Stimulated activated CD4-positive, alpha-beta T cell treated with anti-CD3 and anti-CD28 coated beads, Interleukin-2, amount 100 ng/mL, for 48 hours (primary cell): ENCODE measurements at places on chromosomes 7 and 10.

- DNase-seq = no peak
These were observed 192.1 kb upstream of the KLF14 start for GRCh38 chr7:130926001-130926691.

DNA sequence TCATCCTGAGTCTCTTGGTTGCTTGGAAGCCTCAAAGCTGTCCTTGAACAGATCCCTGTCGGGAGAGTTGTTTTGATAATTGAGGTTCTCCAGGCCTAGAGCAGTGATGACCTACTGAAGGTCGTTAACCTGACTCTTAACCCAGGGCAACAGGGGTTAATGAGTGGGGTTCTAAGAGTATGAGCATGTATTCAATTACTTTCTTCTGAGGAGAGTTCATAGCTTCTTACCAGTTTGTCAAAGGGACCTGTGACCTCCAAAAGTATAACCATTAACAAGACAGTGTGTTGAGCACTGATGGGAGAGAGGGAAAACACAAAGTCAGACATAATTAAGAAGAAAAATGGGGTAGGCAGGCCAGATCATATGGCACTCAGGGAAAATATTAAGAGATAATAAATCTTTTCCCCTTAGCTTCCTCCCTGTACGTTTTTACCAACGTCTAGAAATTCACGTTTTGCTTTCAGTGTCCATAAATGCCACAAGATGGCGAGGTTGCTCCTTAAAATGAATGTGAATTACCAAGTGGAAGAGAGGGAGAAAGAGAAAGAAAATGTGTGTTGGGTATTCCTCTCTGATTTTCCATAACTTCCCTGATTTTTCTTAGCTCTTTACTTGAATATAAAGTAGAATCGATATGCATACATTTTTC, 97.6 kb downstream of the SUGCT start:
- DNase-seq = no peak

- DNase-seq = no peak
These were observed 34.6 kb downstream of the PHTF2 start for GRCh38 chr7:77833136-77833535.

- DNase-seq = peak; percentile 91
These were observed 16.9 kb upstream of the ZFAND2A start for GRCh38 chr7:1176891-1177373.

- DNase-seq = no peak
These were observed 223.1 kb downstream of the FGFR2 start for GRCh38 chr10:121375172-121375571.

GRCh38 chr7:21338728-21339164, 89.1 kb upstream of the SP4 start:
- DNase-seq = peak; percentile 29

DNA sequence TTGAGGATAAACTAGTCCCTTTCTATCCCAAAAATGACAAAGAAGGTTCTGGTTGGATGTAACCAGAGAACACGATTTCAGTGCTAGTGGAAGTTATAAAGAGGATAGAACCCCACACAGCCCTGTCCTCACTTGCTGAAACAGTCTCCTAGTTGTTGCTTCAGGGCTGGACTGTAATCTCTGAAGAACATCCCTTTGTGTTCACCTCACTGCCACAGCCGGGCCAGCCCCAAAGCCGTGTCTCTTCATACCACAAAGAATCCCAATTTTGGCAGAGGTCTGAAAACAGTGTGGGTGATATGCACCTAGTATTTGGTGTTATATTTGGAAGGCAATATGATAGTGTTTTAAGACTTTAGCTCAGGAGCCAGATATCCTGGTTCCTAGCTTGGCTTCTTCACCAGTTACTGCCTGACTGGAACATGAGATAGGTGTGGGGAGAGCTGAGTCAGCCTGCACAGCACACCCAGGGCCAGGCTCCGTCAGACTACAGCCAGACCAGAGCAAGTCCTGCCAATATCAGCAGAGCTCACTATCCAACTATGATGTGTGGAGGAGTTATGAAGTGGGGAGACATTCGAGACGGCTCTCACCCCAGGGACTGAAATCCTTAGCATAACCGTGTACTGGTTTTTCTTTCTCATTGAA, 21.2 kb downstream of the CYP3A4 start:
- no peak for DNase-seq

DNA sequence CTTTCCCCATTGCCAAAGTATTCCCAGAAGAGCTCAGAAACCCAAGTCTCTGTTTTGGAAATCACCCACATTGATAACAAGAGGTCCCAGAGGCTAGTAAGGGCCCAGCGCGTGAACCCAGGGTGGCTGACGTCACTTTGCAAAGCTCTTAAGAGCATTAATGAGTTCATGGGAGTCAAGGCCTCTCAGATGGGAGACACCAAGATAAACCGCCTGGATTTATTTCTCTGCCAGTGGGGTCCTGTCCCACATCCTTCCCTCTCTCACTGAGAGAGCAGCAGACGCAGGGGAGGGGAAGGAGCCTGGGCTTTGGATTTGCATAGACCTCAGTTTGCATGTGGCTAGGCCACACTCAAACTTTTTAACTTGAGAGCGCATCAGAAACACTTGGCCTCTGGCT, 184.8 kb upstream of the PDE1C start:
- no peak for DNase-seq

- no peak for DNase-seq
These were observed 71.5 kb upstream of the LRRC17 start for GRCh38 chr7:102841290-102841689.

DNA sequence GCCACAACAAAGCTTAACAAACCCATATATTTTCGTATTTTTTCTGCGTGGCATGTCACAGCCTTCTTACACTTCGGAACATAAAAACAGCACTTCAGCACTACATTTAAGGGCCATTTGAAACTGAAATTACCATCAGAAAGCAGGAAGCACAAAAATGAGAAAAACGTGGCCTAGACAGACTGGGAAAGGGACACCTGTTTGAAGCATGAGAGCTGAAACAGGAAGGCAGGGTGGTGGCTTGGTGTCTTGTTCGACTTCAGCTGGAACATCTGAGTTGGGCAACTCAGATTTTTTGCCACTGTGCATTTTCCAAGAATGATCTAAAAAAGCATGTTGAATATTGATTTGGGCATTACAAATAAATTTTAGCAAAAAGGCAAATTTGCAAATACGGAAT, 243.2 kb downstream of the ELMO1 start:
- DNase-seq = no peak

DNA sequence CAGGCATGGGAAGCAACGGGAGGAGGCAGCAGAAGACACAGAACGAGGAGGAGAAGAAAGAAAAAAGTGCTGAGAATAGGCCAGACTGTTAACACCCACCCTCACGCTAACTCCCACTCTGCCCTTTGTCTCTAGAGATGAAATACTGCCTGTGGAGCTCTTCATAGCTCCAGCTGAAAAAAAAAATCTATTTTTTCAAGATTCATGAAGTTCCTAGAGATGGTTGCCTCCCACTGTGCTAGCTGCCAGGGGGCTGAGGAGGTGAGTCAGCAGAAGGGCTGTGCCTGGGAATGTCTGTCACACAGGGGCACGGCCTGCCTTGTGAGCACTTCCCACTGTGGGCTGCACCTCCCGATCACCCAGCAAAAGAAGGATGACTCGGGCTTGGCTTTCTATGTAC, 144.5 kb downstream of the RNF216 start:
- DNase-seq = no peak

DNA sequence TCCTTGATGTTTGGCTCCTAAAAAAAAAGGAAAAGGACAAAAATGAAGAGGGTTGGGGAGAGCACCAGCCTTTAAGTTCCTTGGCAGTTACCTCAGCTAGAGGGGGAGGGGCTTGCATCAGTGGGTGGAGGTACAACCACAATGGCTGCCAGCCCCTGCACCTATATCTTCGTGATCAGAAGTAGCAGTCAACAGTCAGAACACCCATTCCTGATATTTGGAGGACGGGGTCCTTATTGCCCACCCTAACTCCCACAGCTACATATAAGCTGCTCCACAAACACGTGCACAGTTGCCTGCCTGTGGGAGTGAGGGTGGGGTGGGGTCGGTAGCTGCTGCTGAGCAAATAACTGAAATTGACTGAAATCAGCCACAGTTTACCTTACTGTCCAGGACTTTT, 26.2 kb downstream of the C1GALT1 start:
- no peak for DNase-seq

DNA sequence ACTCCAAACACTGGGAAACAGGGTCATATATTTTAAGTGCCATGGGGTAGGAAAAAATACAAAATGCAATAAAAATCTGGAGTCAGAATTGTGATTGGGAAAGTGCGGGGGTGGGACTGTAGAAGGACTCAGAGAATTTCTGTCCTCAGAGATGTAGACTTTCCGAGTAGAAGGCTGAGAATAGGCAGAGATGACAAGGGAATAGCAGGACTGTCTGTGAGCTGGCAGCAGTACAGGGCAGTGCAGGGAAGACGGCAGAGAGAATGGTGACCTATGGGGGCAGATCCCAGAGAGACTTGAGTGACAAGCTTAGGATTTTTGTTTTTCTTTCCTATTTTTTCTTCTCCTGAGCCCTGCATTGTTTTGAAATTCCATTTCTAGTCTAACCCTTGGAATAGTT, 127.6 kb downstream of the SLC16A9 start:
- no peak for DNase-seq

DNA sequence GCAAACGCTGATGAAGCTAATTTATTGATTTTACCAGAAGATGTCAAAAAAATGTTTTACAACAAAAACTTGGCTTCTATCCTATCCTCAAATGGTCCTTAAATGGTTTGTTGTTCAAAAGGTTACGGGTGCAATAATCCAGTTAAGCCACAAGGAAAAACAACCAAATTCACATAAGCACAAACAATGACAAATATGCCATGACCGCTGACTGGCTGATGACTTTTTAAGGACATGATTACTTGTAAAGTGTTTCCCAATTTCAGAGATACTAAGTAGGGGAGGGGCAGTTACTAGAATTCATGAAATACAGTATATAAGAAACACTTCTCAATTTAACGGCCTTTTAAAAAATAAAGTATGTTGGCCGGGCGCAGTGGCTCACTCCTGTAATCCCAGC, 28.8 kb downstream of the ABI1 start:
- DNase-seq = no peak
